Hematopoietic multipotent progenitor cell (in vitro differentiated cells): ENCODE measurements at places on chromosomes 1 and 21.

GRCh38 chr1:207999274-207999915 lies 88.5 kb upstream of the CD34 start:
- DNase-seq, result no peak

GRCh38 chr1:59506952-59507351 lies 210.1 kb downstream of the FGGY start:
- DNase-seq, result no peak

DNA sequence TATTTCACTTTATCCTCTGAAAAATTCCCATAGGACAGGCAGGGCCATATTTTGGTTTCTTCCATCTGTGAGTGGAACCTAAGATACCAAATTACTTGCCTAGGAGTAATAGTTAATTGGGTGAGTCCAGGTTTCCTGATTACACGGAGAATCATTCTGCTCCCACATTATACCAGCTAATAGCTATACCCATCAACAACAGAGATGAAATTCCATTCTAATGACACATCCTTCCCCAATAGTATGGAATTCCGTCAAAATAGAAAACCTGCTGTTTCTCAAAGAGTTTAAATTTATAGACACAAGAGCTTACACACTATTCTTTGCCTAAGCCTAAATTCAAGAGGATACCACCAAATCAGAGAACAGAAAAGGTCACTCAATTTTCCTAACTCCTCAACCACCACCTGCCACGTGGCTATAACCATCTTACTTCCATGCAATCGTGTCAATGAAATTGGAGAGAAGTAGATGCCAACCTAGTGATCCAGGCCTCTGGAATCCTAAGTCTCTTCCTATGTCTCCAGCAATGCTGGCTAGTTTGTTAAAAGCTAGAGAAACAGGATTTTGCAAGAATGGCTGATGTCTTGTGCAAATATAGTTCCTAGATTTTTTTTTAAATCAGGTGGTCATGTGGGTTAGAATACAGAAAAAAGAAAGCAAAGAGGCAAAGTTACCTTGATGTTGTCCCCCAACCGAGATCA lies 6.2 kb downstream of the PPT1 start:
- no peak for DNase-seq

- no peak for DNase-seq
Observed at GRCh38 chr1:18653916-18654315, 23.3 kb downstream of the PAX7 start.

DNA sequence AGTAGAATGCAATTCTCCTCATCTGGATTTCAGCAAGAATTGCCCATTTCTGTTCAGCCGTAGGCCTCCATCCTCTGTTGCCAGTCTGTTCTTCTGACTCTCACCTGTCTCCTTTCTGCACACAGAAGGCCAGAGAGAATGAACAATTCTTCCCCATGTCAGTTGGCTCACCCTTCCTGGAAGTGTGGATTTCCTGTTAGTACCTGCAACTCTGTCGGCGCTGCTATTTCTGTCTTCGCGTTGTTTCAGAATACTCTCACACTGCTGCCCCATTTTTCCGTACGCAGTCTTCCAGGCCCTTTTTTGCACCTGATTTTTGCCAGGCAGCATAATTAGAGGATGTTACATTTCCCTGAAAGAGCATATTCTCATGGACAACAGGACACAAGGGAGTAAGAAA lies 200.7 kb downstream of the FGGY start:
- no peak for DNase-seq

- DNase-seq, result no peak
Observed at GRCh38 chr1:29985606-29985945, 737.8 kb downstream of the MATN1 start.

DNA sequence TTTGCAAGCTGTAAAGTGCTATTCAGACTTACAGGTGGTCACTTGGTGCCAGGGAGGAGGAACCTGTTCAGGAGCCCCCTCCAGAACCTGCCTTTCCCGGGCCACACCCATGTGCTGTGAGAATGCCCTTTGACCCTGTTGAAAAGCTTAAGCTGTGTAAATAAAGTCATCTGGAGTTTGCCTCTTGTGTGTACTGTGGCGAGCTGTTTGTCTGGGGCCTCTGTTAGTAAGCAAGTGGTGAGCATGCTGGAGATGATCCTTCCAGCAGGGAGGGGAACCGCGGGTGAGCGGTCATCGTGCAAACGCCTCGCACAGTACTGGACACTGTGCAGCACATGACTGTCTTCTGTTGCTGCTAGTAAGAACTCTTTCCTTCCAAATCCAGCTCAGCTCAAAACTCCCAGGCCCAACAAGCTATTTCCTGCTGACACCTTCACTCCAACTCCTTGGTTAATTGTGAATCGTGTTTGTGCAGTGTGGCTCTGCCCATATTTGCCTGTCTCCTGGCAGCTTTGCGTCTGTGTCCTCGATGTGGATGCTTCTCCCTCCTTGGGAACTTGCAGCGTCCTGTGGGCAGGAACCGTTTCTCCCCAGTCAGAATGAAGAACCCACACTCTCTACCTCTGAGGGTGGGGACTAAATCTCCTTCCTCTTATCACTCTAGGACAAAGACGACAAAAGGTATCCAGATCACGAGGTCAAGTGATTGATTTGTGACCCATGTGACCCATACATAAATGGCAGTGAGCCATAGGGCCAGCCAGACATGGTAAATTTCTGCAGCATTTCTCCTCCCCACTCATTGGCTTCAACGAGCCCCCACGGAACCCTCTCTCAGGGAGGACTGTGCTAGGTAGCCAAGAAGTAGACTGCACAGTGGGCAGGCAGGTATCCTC lies 13.9 kb upstream of the BTG2 start:
- no peak for DNase-seq

DNA sequence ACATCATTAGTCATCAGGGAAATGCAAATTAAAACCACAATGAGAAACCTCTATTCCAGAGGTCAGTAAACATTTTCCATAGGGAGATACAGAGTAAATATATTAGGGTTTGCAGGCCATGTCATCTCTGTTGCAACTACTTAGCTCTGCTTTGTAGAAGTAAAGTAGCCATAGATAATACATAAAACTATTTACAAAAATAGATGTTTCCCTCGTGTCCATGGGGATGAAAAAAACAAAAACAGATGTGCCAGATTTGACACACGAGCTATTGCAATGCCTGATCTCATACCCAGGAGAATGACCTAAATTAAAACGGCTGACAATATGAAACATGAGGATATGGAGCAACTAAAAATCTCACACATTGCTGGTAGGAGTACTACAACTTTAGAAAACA lies 17.3 kb downstream of the LTN1 start:
- no peak for DNase-seq

- DNase-seq, result no peak
Observed at GRCh38 chr1:189693140-189693539, 784.5 kb downstream of the BRINP3 start.

GRCh38 chr1:24961961-24962861 lies 32.1 kb upstream of the RUNX3 start:
- no peak for DNase-seq

DNA sequence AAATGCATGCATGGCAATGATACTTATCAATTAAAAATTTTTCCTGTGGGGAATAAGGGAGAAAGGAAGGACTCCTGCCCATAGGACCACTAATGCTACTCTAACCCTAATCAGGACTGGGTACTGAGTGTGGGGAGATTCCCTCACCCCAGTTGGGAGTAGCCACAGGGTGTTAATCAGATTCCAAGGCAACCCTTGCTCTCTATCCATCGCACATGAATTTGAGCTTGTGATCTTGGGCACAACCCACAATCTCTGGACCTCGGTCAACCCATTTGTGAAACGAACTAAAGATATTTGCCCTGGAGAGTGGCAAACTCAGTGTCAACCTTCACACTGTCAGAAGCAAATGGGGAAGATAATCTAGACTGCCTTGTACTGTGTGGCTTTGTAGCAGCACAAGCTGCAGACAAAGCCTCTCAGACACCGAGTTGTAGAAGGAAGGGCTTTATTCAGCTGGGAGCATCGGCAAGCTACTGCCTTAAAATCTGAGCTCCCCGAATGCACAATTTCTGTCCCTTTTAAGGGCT lies 69.5 kb downstream of the SERINC2 start:
- no peak for DNase-seq

- no peak for DNase-seq
Observed at GRCh38 chr1:218459878-218460711, 115.0 kb downstream of the TGFB2 start.

DNA sequence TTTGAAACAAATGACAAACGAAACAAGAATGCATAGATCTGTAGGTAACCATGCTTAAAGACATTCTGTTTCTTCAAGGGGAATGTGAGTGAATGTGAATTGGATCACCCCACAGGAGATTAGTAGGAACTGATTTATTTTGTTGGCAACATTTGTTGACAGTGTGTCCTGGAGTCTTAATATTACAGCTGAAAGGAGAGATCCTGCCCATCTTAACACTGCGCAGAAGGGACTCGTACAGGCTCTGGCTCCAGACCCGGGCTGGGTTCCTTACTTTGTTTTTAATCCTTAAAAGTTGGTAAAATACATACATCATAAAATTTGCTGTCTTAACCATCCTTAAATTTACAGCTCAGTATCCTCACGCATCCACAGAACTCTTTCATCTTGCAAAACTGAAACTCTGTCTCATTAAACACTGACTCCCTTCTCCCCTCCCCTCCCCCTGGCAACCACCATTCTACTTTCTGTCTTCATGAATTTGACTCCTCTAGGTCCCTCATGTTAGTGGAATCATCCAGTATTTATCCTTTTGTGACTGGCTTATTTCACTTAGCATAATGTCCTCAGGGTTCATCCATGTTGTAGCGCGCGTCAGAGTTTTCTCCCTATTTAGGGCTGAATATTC lies 74.1 kb downstream of the GALNT2 start:
- DNase-seq, result no peak

GRCh38 chr21:39144191-39144590 lies 39.1 kb downstream of the PSMG1 start:
- no peak for DNase-seq
